ENCODE measurements at places on chromosomes 6 and 20. TPM values are rescaled to one million over a fixed set of nuclear protein-coding genes. Genes with fewer than 3 reads are reported as not detected.

The CAGE1 gene
- 0.15 TPM for total RNA-seq

The SLC22A3 gene
- 0.32 TPM for total RNA-seq

The GPX5 gene
- not detected for total RNA-seq

The SNPH gene
- total RNA-seq: 4.9 TPM

The FAM135A gene
- 21.7 TPM for total RNA-seq

The NPBWR2 gene
- total RNA-seq: not detected

The SDC4 gene
- 23.4 TPM for total RNA-seq

The SCRT2 gene
- total RNA-seq: not detected

The KHDRBS2 gene
- total RNA-seq: not detected

The ANKRD66 gene
- total RNA-seq: not detected

The PSORS1C2 gene
- not detected for total RNA-seq

The POU5F1 gene
- not detected for total RNA-seq

The HM13 gene
- total RNA-seq: 42.4 TPM

The COL11A2 gene
- total RNA-seq: 0.15 TPM

The SLC12A5 gene
- 0.32 TPM for total RNA-seq

The KIF6 gene
- not detected for total RNA-seq

The BANF2 gene
- total RNA-seq: not detected

The CRISP3 gene
- total RNA-seq: not detected

The SAPCD1 gene
- not detected for total RNA-seq

The PRDM13 gene
- not detected for total RNA-seq

The NSFL1C gene
- 36.8 TPM for total RNA-seq

The MYLK2 gene
- 0.32 TPM for total RNA-seq

The CAP2 gene
- 1.6 TPM for total RNA-seq

The ARFGEF3 gene
- total RNA-seq: 3.5 TPM

The TAAR9 gene
- not detected for total RNA-seq

The GJA10 gene
- not detected for total RNA-seq

The UBE2C gene
- total RNA-seq: 21.4 TPM

The TUBB2B gene
- 3.6 TPM for total RNA-seq

The ZKSCAN3 gene
- total RNA-seq: 5.5 TPM

The BMP2 gene
- 15.6 TPM for total RNA-seq

The SPATS1 gene
- total RNA-seq: not detected

The TSBP1 gene
- total RNA-seq: not detected

The SMLR1 gene
- total RNA-seq: not detected

The PNISR gene
- 35.7 TPM for total RNA-seq

The MTO1 gene
- total RNA-seq: 26.9 TPM

Measured in epithelial cell of umbilical artery (primary cell).